Activated CD8-positive, alpha-beta T cell treated with anti-CD3 and anti-CD28 coated beads for 36 hours (primary cell): ENCODE measurements at places on chromosomes 3 and 15. TPM values are rescaled to one million over a fixed set of nuclear protein-coding genes. Genes with fewer than 3 reads are reported as not detected.

The ZIC1 gene
- not detected for total RNA-seq

The STAB1 gene
- total RNA-seq, result 0.20 TPM

The AHSG gene
- total RNA-seq, result not detected

The LCMT2 gene
- 9.2 TPM for total RNA-seq

The SLC22A13 gene
- 0.18 TPM for total RNA-seq

The CYP1A1 gene
- 4.9 TPM for total RNA-seq

The IL17RD gene
- not detected for total RNA-seq

The WNT5A gene
- total RNA-seq, result not detected

The PLCB2 gene
- 58.8 TPM for total RNA-seq

DNA sequence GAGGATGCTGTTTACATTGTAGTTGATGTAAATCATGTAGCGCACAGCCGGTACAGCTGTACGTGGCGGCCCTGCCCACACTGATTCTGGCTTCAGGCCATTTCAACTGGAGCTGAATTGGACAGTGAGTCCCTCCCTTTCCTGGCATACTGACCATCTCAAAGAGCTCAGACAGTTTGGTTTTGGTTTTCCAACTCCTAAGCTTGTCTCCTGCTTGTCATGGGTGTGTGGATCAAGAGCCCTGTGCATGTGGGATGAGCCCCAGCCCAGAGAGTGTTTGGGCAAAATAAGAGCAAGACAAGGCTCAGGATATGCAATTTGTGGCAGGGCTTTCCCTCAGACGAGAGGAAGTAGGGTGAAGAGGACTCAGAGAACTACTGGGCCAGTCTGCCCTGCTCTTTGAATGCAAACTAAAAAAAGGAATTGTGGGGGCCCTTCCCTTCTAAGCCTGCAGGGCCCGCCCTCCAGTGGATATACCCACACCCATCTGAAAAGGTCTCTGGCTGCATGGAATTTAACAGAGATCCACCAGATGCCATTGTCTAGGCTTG is 13.3 kb downstream of the ITGA11 start:
- H3K36me3 ChIP-seq, result no peaks in the 10 kb centered on the region
- no peaks in the 10 kb centered on the region for H3K27me3 ChIP-seq
- no peak for DNase-seq

- H3K4me3 ChIP-seq, result no peak overlapping the region
- peak overlapping the region; percentile 55 for H3K27ac ChIP-seq
- peaks cover 30% of the 10 kb centered on the region for H3K36me3 ChIP-seq
- DNase-seq, result no peak
Observed at GRCh38 chr3:43316783-43317460, 30.6 kb downstream of the SNRK start.

- H3K36me3 ChIP-seq, result no peaks in the 10 kb centered on the region
- peak within 1 kb of the TSS; percentile 75 for H3K4me3 ChIP-seq
- H3K4me1 ChIP-seq, result peaks cover 20% of the 10 kb centered on the region
- peak; percentile 69 for DNase-seq
- H3K27me3 ChIP-seq, result peaks cover 22% of the 10 kb centered on the region
- H3K27ac ChIP-seq, result peak within 1 kb of the TSS; percentile 68
Observed at GRCh38 chr3:112086076-112086854, at the start of gene C3orf52. Gene C3orf52, plus strand, starts transcription at chr3:112086389. Its CDS starts 19 bp downstream, at chr3:112086408.

GRCh38 chr3:124269619-124270018 is 277.7 kb upstream of the ROPN1 start:
- H3K36me3 ChIP-seq, result no peaks in the 10 kb centered on the region
- no peak for DNase-seq
- H3K27me3 ChIP-seq, result peaks cover 1% of the 10 kb centered on the region

DNA sequence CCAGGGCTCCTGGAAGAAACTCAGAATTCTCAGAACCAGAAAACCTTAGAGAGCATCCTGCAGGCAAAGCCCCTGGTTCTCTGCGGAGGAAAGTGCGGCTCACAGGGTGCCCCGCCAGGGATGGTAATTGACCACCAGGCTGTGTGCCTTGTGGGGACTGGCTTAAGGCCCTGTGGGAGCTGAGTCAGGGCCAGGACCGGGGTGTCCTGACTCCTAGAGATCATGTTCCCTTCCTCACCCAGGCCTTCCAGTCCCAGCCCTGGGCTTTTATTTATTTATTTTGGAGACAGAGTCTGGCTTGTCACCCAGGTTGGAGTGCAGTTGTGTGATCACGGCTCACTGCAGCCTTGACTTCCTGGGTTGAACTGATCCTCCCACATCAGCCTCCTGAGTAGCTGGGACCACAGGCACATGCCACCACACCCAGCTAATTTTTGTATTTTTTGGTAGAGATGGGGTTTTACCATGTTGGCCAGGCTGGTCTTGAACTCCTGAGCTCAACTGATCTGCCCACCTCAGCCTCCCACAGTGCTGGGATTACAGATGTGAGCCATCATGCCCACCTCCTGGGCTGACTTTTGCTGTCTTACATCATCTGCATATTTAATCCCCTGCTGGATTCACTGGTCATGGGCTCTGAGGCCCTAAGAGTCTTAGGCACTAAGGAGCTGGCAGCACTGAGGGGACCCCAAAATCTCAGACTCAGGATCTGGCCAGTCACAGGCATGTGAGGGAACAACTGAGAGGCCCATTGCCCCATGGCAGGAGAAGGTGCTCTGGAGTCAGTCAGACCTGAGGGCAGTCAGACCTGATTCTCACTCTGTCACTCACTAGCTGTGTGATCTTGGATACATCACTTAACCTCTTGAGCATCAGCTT is 20.4 kb upstream of the LAMP3 start:
- no peak for DNase-seq
- H3K27ac ChIP-seq, result peak overlapping the region; percentile 11
- H3K36me3 ChIP-seq, result no peaks in the 10 kb centered on the region
- H3K4me3 ChIP-seq, result no peak overlapping the region

- peak within 1 kb of the TSS; percentile 67 for H3K4me3 ChIP-seq
- peaks cover 34% of the 10 kb centered on the region for H3K27me3 ChIP-seq
- peaks cover 15% of the 10 kb centered on the region for H3K4me1 ChIP-seq
Observed at GRCh38 chr15:45378149-45378912, at the start of gene GATM. Gene GATM, minus strand, starts transcription at chr15:45378544. Its CDS starts 91 bp downstream, at chr15:45378453.

- H3K36me3 ChIP-seq, result peaks cover 7% of the 10 kb centered on the region
- H3K4me3 ChIP-seq, result no peak overlapping the region
- DNase-seq, result no peak
- H3K4me1 ChIP-seq, result peaks cover 4% of the 10 kb centered on the region
- no peak overlapping the region for H3K27ac ChIP-seq
- H3K27me3 ChIP-seq, result no peaks in the 10 kb centered on the region
Observed at GRCh38 chr3:195888981-195889869, 19.1 kb downstream of the TNK2 start.

GRCh38 chr3:19527746-19528145 is 379.4 kb downstream of the KCNH8 start:
- H3K27ac ChIP-seq, result no peak overlapping the region
- H3K27me3 ChIP-seq, result no peaks in the 10 kb centered on the region
- no peaks in the 10 kb centered on the region for H3K36me3 ChIP-seq
- DNase-seq, result no peak

- no peaks in the 10 kb centered on the region for H3K4me1 ChIP-seq
- no peak overlapping the region for H3K4me3 ChIP-seq
- no peak overlapping the region for H3K27ac ChIP-seq
Observed at GRCh38 chr15:83837945-83838571, 184.1 kb downstream of the ADAMTSL3 start.

- no peak overlapping the region for H3K4me3 ChIP-seq
- H3K4me1 ChIP-seq, result peaks cover 16% of the 10 kb centered on the region
- no peaks in the 10 kb centered on the region for H3K36me3 ChIP-seq
- H3K27me3 ChIP-seq, result no peaks in the 10 kb centered on the region
Observed at GRCh38 chr15:31163769-31164572, 62.4 kb upstream of the TRPM1 start.

DNA sequence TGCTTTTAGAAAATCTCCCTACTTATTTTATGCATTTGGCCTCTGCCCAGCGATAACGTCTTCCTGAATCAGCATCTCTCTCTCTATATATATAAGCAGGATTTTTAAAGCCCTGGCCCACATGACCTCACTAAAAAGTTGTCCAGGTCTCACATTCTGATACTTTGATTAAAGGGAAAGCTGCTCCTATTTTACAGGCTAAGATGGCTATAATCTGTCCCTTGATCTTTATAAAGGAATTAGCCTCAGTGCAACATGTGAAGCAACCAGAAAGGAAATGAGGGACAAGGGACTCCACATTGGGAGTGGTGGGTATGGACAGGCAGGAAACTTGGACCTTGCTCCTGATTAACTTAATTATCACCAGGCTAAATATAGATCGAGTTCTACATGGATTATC is 25.6 kb upstream of the MUC13 start:
- no peaks in the 10 kb centered on the region for H3K36me3 ChIP-seq
- H3K4me3 ChIP-seq, result no peak overlapping the region
- peaks cover 2% of the 10 kb centered on the region for H3K27me3 ChIP-seq

- H3K36me3 ChIP-seq, result peaks cover 2% of the 10 kb centered on the region
- H3K27ac ChIP-seq, result peak overlapping the region; percentile 90
- no peak for DNase-seq
- H3K4me1 ChIP-seq, result peaks cover 76% of the 10 kb centered on the region
- H3K4me3 ChIP-seq, result no peak overlapping the region
Observed at GRCh38 chr15:67133026-67133425, 67.6 kb downstream of the SMAD3 start.

DNA sequence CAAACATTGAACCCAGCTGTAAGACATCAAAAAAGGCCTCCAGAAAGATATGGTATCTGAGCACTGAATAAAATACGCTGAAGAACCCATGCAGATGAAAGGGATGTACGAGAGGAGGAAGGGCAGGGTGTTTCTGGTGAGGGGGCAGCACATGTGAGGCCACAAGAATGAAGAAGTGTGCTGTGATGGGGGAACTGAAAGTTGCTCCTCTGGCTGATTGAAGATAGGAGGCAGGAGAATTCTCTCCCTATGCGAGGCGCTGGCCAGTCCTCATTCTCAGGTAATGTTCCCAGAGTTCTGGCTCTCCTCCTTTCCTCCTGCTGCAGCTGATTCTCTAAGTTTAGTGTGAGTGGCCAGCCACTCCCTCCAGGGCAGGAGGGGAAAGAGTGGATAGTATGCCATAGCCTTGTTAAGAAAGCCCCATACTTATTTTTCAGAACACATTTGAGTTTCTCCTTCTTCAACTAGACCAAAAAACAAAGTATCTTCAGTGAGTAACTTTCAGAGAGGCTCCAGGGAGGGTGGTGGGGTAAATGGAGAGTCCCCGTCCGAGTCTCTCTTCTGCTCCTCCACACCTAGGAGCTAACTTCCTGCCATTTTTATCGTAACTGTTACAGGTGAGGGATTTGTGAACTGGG is 26.9 kb upstream of the MYO1E start:
- no peak overlapping the region for H3K27ac ChIP-seq
- no peaks in the 10 kb centered on the region for H3K4me1 ChIP-seq
- H3K27me3 ChIP-seq, result peaks cover 20% of the 10 kb centered on the region
- DNase-seq, result no peak
- no peak overlapping the region for H3K4me3 ChIP-seq

DNA sequence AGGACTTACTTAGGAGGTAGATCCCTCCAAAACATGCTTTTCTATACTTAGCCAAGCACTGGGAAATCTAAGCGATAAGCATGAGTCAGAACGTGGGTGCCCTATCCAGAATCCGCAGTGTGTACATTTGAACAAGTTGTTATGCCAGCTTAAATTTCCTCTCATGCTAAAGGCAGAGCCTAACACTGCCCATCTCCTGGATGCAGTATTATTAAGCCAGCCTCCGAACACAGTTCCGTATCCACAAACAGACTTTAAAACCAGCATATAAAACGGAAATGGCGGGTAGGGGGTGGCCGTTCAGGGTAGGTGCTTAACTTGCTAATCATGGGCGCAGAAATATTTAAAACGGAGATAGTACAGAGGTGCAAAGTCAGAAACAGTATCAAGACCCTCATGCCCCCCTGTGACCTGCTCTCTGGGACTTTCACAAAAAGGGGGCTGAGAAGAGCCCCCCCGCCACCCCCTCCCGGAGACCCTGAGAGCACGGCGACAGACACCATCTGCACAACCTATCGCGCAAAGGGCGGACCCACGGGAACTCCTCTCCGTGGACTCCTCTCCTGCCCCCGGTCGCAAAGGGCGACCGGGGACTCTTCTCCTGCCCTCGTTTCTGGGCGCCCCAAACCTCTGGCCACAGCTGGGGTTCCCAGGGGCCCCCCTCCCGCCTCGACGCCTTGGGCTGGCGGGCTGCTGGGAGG is 889 bp upstream of the LRRIQ4 start:
- H3K36me3 ChIP-seq, result peaks cover 8% of the 10 kb centered on the region
- DNase-seq, result peak; percentile 55
- peak overlapping the region; percentile 81 for H3K4me3 ChIP-seq
- H3K27me3 ChIP-seq, result no peaks in the 10 kb centered on the region
- peak overlapping the region; percentile 80 for H3K27ac ChIP-seq

GRCh38 chr15:85422607-85423006 is 42.2 kb downstream of the AKAP13 start:
- no peaks in the 10 kb centered on the region for H3K36me3 ChIP-seq
- H3K4me1 ChIP-seq, result peaks cover 67% of the 10 kb centered on the region
- no peaks in the 10 kb centered on the region for H3K27me3 ChIP-seq
- H3K27ac ChIP-seq, result no peak overlapping the region
- H3K4me3 ChIP-seq, result no peak overlapping the region
- no peak for DNase-seq

- no peak for DNase-seq
- H3K36me3 ChIP-seq, result peaks cover 51% of the 10 kb centered on the region
- peaks cover 32% of the 10 kb centered on the region for H3K4me1 ChIP-seq
Observed at GRCh38 chr15:44654858-44655257, 8.6 kb downstream of the SPG11 start.

DNA sequence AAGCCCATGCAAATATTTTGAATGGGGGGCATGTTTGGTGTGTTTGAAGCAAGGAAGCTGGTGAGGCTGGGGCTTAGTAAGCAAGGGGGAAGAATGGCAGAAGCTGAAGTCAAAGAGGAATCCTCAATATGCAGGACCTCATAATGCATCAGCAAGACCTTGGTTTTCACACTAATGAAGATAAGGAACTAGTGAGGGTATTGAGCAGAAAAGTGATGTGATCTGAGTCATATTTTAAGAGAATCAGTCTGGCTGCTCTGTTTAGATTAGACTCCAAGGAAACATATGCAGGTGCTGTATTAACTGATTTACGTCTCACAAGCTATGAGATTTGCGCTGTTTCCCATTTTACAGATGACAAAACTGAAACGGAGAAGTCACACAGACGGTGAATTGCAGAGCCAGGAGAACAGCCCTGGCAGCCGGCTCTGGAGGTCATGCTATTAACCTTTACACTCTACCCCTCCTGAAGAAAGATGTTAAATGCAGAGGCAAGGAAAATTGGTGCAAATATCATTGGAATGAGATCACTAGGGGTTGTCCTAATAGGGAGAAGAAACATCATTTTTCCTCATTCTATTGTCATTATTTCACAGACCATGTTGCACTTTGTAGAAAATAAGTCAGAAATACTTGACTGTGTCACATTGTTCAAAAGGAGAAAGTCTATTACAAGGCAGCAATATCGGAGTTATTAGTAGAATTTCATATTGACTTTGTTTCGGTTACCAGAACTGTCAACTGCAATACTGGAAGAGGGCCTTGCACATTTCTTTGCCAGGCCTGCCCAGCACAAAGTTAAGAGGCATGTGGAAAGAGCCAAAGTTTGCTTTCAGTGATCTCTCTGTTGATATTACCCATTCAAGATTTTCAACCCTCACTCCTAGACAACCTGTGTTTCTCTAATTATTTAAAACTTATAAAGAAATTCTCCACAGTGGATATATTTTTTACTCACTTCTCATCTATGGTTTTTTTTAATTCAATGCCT is 64.9 kb downstream of the COL8A1 start:
- no peak overlapping the region for H3K27ac ChIP-seq
- H3K36me3 ChIP-seq, result no peaks in the 10 kb centered on the region
- no peak for DNase-seq
- peaks cover 3% of the 10 kb centered on the region for H3K27me3 ChIP-seq
- no peaks in the 10 kb centered on the region for H3K4me1 ChIP-seq
- no peak overlapping the region for H3K4me3 ChIP-seq
